ENCODE measurements at places on chromosomes 1 and 21.

DNA sequence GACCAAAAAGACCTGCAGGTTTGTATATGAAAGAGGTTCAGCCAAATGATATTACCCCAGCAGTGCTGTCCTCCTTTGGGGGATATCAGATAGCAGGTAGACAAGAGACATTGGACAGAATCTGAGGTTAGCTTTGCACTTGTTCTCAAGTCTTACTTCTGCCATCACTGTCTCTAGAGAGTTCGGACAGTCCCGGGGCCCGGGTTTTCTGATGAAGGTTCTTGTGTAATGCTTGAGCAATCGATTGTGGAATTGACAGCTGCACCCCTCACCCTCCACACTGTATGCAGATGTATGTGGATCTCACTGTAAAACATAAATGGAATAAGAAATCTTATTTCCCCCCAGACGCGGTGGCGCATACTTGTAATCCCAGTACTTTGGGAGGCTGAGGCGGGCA, 56.2 kb upstream of the MORC3 start:
- no peak for DNase-seq

- no peak for DNase-seq
These were observed 92.6 kb upstream of the ACTRT2 start for GRCh38 chr1:2928366-2929325.

DNA sequence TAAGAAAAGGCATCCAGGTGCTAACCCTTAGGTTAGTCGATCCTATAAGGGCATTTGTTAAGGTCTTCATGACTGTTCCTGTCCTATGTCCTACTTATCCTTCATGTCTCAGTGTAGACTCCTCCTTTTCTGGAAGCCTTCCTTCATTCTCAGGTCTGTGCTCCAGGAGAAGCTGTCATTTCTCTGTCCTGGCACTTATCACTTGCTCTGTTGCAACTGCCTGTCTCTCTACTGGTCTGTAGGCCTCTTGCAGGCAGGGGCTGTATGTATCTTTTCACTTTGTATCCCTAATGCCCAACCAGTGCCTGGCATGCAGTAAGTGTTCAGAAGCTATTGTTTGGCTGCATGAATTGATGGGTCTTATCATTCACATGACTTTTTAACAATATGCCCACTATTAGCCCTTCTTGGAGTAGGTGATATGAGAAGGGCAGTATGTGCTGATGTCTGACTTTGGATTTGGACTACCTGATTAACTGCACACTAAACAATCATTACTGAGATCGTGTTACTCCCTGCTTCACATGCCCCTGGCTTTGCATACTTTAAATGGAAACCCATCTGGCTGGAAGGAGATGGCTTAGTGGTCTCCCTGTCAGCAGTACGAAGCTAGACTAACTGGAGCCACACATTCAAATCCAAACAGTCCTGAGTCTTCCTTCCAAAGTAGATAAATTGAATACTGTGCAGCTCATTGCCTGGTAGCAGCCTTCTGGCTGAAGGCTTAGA, 88.8 kb downstream of the RGL1 start:
- DNase-seq: no peak

DNA sequence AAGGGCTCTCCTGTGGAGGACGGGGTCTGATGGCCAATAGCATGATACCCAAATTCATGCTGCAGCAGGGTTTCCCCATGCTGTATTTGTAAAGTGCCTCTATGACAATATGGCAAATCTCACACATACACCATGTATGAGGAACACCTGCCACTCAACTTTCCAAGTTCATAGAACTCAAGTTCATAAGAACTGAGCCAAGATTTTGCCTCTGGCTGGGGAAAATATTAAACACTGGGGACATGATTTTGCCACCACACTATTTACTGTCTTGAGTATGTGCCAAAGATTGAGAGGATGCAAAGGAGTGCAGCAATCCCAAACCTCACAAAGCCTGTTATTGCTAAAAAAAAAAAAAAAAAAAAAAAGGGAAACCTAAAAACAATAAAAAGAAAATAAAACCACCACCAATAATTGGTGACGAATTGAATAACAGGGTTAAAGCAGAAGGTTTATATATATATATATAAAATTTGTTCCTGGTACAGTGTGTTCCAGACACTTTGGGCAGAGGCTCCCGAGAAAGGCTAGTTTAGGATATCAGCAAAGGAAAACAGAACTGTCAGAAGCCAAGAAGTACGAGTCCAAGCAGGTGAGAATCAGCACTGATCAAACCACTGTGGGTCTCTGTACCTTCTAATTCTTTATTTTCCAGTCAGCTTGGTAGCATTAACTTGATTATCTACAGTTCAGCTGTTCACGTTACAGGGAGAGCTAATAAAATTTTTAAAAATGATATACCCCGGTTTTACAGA, 24.3 kb downstream of the ZBTB21 start:
- DNase-seq: no peak

GRCh38 chr1:186864296-186864695, 35.5 kb downstream of the PLA2G4A start:
- DNase-seq: no peak
